Glomerular endothelial cell (primary cell): ENCODE measurements at places on chromosomes 1 and 21. TPM values are rescaled to one million over a fixed set of nuclear protein-coding genes. Genes with fewer than 3 reads are reported as not detected.

- DNase-seq: no peak
Observed at GRCh38 chr1:169958987-169959386, 65.3 kb upstream of the SCYL3 start.

DNA sequence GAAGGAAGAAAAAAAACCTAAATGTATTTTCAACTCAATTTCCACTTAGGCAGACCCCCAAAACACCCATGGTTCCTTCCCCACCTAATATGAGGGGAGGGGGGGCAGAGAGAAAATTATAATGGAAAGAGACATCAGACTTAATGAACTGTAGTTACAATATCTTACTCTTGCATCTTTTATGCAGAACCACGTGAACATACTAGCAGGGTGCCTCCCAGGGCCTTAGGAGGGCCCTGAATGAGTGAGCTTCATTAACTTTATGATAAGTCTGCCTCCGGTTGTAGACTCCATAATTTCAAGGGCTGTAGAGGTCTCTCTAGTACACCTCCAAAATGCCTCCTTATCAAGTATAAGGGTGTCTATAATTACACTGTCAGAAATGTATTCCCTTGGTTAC lies 11.3 kb upstream of the KIRREL1 start:
- no peak for DNase-seq

DNA sequence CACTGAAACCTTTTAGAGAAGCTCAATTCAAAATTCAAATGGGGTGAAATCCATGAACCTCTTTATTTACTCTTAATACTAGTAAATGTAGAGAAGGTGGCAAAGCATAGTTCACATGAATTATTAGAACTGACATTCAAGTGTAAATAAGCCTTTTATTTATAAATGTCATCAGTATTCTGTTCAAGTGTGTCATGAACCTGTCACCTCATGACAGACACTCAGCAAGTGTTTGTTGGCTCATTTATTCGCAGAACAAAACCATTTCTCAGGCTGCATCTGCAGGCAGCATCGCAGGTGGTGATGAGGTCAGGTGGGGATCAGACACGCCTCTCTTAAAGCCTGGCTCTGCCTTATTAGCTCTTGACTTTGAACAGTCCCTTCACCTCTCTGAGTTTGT lies 116.6 kb downstream of the SETD4 start:
- DNase-seq: no peak

DNA sequence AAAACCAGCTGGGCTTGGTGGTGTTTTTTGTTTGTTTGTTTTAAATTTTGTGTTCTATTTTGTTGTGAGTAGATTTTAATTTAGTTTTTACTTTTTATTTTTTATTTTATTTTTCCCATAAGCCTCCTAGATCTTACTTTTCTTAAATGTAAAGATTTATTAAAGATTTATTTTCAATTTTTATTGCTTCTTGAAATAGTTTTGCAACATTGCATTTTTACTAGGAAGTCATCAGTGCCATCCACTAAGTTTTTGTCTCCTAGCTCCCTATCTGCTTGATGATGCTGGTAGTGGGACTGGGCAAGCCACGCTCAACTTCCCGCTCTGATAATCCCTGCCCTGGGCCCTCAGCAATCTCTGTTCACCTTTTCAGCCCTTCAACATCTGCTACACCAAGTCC lies 175.4 kb downstream of the CDC7 start:
- DNase-seq: no peak

The MAB21L3 gene
- not detected in 2 replicates for total RNA-seq

The OR2W3 gene
- total RNA-seq: 0.58 TPM in 1 of 2 replicates, not detected in the other

- DNase-seq: no peak
Observed at GRCh38 chr1:93518516-93518915, 70.6 kb downstream of the FNBP1L start.

DNA sequence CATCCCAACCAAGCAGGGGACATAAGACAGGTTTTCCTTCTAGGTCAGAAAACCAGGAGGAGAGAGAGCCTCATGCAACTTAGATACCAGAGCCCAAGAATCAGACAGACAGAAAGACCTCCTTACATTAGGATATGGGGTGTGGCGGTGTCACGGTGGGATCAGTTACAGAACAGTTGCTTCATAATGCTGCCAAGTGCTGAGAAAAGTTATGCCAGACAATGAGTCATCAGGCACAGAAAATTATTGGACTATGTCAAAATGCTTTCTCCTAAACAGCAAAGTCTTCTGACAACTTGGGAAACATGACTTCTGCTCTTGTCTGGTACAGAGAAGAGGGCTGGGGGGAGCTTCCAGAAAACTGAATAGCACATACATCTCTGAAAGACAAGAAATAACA lies 1120.2 kb upstream of the TMPRSS15 start:
- DNase-seq: no peak

The OR2T34 gene
- total RNA-seq: not detected in 2 replicates

GRCh38 chr1:19739628-19740027 lies 60.1 kb downstream of the TMCO4 start:
- DNase-seq: no peak

The RNU1-2 gene
- total RNA-seq: under 0.01 TPM in 2 replicates

The ADAMTS4 gene
- total RNA-seq: 16.6 and 23.8 TPM in 2 replicates

DNA sequence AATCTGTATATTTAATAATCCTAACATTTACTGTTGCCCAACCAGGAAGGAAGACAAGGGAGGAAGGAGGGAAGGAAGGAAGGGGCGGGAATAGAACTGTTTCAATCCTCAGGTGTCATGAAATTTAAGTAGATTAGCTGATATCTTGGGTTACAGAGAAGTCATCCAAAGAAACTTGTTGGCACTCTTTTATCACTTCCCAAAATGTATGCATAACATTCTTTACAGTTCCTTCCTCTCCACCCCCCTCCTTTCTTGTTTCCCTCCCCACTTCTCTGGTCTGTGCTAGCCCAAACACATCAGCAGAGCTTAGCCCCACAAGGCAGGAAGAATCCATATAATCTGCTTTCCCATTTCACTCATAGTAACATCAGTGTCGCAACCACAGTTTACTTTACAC lies 110.9 kb downstream of the ESRRG start:
- DNase-seq: no peak
